ENCODE measurements at places on chromosomes 6 and 20. TPM values are rescaled to one million over a fixed set of nuclear protein-coding genes. Genes with fewer than 3 reads are reported as not detected.

The TAGAP gene
- 1.4 TPM for total RNA-seq

The MOG gene
- not detected for total RNA-seq

The PHACTR3 gene
- total RNA-seq = 0.81 TPM

The BHLHE23 gene
- not detected for total RNA-seq

The ZSCAN16 gene
- 1.4 TPM for total RNA-seq

The SLC17A2 gene
- total RNA-seq = not detected

The SLC12A5 gene
- total RNA-seq = 0.14 TPM

DNA sequence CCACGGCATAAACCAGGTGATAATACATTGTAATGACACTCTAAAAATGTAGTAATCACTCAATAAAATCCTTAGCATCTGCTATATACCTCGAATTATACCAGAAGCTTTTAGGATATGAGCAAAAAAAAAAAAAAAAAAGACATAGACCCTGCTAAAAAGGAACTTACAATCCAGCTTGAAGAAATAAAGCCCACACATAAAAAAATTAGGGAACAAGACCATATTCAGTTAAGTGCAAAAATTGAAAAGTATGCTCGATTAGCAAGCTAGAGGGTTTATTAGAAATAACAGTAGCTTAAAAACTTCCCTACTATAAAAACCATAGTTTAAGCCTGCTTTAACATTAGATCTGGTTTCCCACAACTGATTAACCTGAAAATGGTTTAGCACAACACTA is 135.6 kb downstream of the GMPR start:
- peaks cover 3% of the 10 kb centered on the region for H3K4me1 ChIP-seq
- H3K4me3 ChIP-seq = no peak overlapping the region
- H3K27me3 ChIP-seq = no peaks in the 10 kb centered on the region
- H3K27ac ChIP-seq = no peak overlapping the region

DNA sequence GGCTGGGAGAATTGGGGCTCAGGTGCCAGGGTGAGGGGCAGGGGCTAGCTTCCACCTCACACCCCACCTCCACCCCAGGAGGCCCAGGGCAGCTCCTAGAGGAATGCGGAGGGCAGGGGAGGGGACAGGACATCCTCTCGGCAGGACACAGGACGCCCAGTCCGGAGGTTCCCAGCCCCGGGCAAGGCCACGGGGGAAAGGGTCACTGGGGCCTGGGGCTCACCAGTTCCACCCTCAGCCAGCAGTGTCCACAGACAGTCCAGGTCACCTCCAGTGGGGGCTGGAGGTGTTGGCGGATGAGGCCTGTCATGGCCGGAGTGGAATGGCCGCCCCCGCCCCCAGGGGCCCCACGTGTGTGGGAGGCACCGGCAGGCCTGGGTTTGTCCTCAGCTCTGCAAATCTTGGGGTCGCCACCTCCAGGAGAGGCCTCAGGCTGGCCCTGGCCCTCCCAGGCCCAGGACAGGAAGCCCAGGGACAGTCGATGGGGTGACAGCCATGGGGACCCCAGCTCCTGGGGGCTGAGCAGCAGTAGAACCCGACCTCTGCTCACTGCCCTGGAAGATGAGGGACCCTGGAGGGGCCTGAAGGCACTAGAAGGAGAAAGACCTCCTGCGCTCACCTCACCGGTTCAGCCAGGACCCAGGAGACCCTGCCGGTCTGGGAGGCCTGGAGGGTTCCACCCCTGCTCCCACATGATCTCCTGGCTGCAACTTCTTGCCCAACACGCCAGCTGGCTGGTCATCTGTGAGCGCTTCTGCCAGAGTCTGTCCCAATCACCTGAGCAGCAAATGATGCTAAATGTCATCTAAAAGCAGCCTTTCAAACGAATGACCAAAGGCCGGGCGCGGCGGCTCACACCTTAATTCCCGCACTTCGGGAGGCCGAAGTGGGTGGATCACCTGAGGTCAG is 13.0 kb upstream of the ABHD16B start:
- no peak overlapping the region for H3K4me3 ChIP-seq
- H3K4me1 ChIP-seq = peaks cover 6% of the 10 kb centered on the region
- peak overlapping the region; percentile 64 for H3K27ac ChIP-seq
- H3K27me3 ChIP-seq = peaks cover 54% of the 10 kb centered on the region
- no peaks in the 10 kb centered on the region for H3K36me3 ChIP-seq
- no peak for DNase-seq

- no peak overlapping the region for H3K4me3 ChIP-seq
- H3K36me3 ChIP-seq = no peaks in the 10 kb centered on the region
- peaks cover 55% of the 10 kb centered on the region for H3K4me1 ChIP-seq
Measured at GRCh38 chr20:47306755-47307370, 49.6 kb downstream of the ZMYND8 start.

GRCh38 chr20:36728986-36729385 is 16.9 kb downstream of the NDRG3 start:
- no peaks in the 10 kb centered on the region for H3K36me3 ChIP-seq
- H3K4me1 ChIP-seq = peaks cover 15% of the 10 kb centered on the region
- H3K27ac ChIP-seq = no peak overlapping the region
- no peaks in the 10 kb centered on the region for H3K27me3 ChIP-seq
- no peak for DNase-seq
- H3K4me3 ChIP-seq = no peak overlapping the region

GRCh38 chr6:42987533-42988451 is 3.4 kb downstream of the PPP2R5D start:
- H3K4me1 ChIP-seq = peaks cover 38% of the 10 kb centered on the region
- no peak for DNase-seq
- no peak overlapping the region for H3K4me3 ChIP-seq
- H3K36me3 ChIP-seq = peaks cover 7% of the 10 kb centered on the region

DNA sequence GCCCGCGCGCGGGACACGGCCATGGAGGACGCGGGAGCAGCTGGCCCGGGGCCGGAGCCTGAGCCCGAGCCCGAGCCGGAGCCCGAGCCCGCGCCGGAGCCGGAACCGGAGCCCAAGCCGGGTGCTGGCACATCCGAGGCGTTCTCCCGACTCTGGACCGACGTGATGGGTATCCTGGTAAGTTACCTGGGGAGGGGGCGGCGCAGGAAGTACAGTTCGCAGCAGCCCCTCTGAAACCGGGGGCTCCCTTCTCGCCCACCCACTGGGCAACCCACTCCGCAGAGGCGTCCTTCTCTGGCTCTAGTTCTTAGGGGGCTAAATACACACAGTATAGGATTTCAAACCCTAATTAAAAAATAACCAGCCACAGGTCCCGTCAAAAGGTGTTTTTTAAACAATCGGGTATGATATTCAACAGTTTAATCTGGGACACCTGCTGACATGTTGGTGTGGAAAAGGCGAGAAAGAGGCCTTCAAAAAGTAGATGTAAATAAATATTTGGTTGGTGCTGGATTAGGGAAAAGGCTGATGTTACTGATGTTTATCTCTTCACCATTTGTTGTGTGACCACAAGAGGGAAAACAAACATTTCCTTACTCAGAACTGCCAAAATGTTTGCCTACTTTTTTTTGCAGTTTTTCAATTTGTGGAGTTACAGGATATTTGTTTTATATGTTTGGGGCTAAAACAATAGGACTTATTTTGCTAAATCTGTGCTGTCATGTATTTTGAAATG is 577 bp downstream of the SASH1 start:
- H3K27me3 ChIP-seq = no peaks in the 10 kb centered on the region
- H3K36me3 ChIP-seq = no peaks in the 10 kb centered on the region
- H3K4me1 ChIP-seq = no peaks in the 10 kb centered on the region
- H3K27ac ChIP-seq = peak overlapping the region; percentile 84
- peak overlapping the region; percentile 80 for H3K4me3 ChIP-seq
- no peak for DNase-seq

GRCh38 chr6:33427585-33428223 is 7.8 kb downstream of the SYNGAP1 start:
- peak; percentile 85 for DNase-seq
- no peaks in the 10 kb centered on the region for H3K36me3 ChIP-seq
- H3K4me1 ChIP-seq = peaks cover 77% of the 10 kb centered on the region
- H3K27ac ChIP-seq = peak overlapping the region; percentile 91
- no peaks in the 10 kb centered on the region for H3K27me3 ChIP-seq

GRCh38 chr6:46044881-46045617 is 29.4 kb upstream of the CLIC5 start:
- H3K4me3 ChIP-seq = no peak overlapping the region
- no peaks in the 10 kb centered on the region for H3K4me1 ChIP-seq
- no peaks in the 10 kb centered on the region for H3K27me3 ChIP-seq
- H3K27ac ChIP-seq = peak overlapping the region; percentile 54
- no peak for DNase-seq

GRCh38 chr6:148708707-148709106 is 38.1 kb upstream of the UST start:
- H3K36me3 ChIP-seq = no peaks in the 10 kb centered on the region
- no peak for DNase-seq
- H3K4me1 ChIP-seq = peaks cover 11% of the 10 kb centered on the region
- H3K27ac ChIP-seq = no peak overlapping the region
- no peak overlapping the region for H3K4me3 ChIP-seq
- H3K27me3 ChIP-seq = no peaks in the 10 kb centered on the region

GRCh38 chr6:85078058-85078457 is 313.7 kb upstream of the TBX18 start:
- H3K27me3 ChIP-seq = no peaks in the 10 kb centered on the region
- no peaks in the 10 kb centered on the region for H3K36me3 ChIP-seq
- no peak for DNase-seq

DNA sequence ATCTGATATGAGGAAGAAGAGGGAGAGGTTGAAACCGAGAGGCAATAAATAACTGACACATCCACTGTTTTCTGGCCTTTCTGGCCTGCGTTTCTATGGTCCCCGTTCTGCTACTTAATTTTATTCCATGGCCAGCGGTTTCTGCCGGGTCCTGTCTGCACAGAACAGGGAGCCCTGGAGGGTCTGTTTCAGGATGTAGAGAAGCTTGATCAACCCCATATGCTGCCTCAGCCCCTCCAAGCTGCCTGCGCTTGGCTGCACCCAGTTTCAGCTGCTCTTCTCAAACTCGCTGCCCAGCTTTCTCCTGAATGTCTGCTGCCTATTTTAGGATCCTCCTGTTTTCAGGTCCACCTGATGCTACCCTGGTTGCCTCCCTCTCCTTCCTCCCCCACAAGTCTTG is 18.5 kb upstream of the PACSIN1 start:
- H3K27me3 ChIP-seq = no peaks in the 10 kb centered on the region
- no peak overlapping the region for H3K27ac ChIP-seq
- DNase-seq = no peak
- H3K4me3 ChIP-seq = no peak overlapping the region

DNA sequence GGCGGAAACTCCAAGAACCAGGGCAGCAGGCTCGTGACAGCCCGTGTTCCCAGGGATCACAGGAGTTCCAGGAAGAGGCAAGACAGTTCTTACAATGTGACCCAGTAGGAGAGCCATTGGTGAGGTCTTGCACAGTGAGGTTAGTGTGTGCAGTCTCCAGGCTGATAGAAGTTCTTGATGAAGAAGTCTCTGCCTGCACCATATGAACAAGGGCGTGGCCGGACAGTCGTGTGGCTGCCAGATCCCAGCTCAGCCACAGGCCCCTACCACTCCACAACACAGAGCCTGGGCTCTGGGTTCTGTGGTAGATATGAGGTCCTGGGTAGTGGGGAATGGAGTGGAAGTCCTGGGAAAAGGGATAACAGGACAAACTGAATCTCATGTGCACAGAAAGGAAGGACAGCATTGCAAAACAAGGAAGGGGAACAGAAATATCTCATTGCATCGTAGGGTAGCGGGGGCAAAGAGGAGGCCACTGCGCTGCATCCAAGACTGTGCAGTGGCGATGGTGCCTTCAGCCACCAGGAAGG is 65.2 kb downstream of the STX11 start:
- H3K27ac ChIP-seq = peak overlapping the region; percentile 92
- H3K36me3 ChIP-seq = no peaks in the 10 kb centered on the region
- H3K4me3 ChIP-seq = peak overlapping the region; percentile 76

- H3K27ac ChIP-seq = no peak overlapping the region
- peak; percentile 28 for DNase-seq
- H3K36me3 ChIP-seq = no peaks in the 10 kb centered on the region
- no peak overlapping the region for H3K4me3 ChIP-seq
- H3K27me3 ChIP-seq = no peaks in the 10 kb centered on the region
Measured at GRCh38 chr20:53617791-53618489, 24.3 kb upstream of the ZNF217 start.

- no peak overlapping the region for H3K27ac ChIP-seq
- DNase-seq = no peak
- no peaks in the 10 kb centered on the region for H3K36me3 ChIP-seq
- H3K4me1 ChIP-seq = no peaks in the 10 kb centered on the region
- no peak overlapping the region for H3K4me3 ChIP-seq
Measured at GRCh38 chr6:106118835-106119431, 32.8 kb downstream of the PRDM1 start.

Measured in sigmoid colon (tissue), 7 donors.